Activated CD4-positive, CD25-positive, alpha-beta regulatory T cell (primary cell): ENCODE measurements at places on chromosomes 7 and 10.

- no peak for DNase-seq
Measured at GRCh38 chr10:18683427-18683826, 24.2 kb downstream of the ARL5B start.

- DNase-seq = no peak
Measured at GRCh38 chr10:69686866-69687265, 56.8 kb downstream of the FAM241B start.

DNA sequence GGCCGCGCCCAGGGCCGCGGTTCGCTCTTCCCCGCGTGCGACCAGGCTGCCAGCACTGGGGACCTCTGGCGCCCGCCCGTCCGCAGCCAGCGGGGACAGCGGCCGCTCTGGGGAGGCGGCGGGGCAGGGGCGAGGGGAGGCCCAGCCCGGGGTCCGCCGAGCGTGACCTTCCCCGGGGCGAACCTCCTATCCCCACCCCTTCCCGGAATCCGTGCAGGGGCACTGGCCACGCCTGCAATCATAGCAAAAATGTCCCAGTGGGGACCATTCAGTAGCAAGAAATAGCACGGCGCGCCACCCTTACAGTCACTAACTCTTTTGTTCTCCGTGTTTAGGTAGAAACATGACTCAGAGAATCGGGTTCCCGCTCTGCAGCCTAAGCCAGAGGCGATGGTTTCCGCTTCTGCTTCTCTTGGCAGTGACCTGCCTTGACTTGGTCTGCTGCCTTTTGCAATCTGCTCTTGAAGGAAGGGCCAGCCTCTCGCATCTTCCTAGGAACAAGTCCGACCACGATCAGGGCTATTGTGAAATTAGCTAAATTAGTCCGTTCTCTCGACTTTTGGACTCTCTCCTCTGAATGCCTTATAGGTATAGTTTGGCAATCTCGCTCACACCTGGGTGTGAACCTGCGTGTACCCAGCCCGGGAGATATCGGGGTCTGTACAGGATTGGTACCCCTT is 79.3 kb upstream of the ACBD5 start:
- no peak for DNase-seq

GRCh38 chr10:11290156-11290890 is 272.7 kb downstream of the CELF2 start:
- DNase-seq = no peak

- no peak for DNase-seq
Measured at GRCh38 chr10:103787331-103787730, 68.0 kb downstream of the SH3PXD2A start.

DNA sequence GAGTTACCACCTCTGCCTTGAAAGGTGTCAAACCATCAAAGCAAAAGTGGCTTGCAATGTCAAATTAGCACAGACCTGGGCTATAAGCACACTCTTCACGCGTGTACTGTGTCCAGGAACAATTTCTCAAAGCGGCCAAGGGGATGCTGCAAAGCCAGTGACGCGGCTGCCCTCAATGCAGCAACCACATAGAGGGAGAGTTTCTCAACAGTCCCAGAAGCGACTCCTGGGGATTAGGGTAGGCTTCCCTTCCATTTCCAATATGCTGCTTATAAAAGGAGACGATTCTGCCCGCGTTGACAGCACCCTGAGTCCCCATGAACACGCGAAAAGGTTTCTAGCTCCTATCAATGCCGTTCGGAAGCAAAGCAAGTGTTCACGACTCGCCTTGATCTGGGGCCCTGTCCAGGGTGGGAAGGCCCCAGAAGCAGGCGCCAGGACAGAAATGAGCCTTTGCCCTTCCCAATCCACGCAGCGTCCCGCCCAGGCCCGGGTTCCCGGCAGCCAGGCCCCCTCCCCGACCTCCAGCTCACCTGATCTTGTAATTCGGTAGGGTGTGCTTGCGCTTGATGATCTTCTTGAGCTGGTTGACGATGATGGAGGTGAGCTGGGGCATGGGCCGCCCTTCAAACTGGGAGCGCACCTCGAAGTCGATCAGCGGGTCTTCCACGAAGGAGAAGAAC is 1.3 kb downstream of the PDZD8 start:
- no peak for DNase-seq

GRCh38 chr7:107461938-107462533 is 7.8 kb upstream of the GPR22 start:
- no peak for DNase-seq

DNA sequence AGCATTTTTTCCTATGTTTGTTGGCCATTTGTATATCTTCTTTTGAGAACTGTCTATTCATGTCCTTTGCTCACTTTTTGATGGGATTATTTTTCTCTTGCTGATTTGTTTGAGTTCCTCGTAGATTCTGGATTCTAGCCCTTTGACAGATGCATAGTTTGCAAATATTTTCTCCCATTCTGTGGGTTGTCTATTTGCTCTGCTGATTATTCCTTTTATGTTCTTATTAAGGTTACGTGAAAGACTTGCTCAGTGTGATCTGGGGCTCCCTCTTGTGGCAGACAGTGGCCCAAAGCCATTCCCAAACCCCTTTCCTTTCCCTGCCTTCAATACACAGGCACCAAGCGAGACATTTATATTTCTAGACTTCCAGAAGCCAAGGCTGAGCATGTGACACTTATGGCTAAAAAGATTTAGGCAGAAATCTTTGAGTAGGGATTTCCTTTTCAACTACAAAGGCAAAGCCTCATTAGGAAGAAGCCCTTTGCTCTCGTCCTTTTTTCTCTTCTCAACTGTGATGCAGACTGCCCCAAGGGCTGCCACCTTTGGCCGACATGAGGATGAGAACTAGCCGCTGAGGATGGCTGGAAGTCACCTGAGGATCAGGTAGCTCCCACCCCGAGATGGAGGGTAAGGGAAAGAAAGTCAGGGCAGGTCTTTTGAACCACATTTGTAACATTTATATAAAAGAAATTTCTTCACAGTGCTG is 23.6 kb downstream of the ST8SIA6 start:
- peak; percentile 37 for DNase-seq

GRCh38 chr7:3520206-3520605 is 219.2 kb downstream of the SDK1 start:
- DNase-seq = no peak

GRCh38 chr7:149414745-149415390 is 46.0 kb downstream of the ZNF777 start:
- peak; percentile 35 for DNase-seq

GRCh38 chr10:90798482-90798881 is 59.4 kb downstream of the HTR7 start:
- DNase-seq = no peak

DNA sequence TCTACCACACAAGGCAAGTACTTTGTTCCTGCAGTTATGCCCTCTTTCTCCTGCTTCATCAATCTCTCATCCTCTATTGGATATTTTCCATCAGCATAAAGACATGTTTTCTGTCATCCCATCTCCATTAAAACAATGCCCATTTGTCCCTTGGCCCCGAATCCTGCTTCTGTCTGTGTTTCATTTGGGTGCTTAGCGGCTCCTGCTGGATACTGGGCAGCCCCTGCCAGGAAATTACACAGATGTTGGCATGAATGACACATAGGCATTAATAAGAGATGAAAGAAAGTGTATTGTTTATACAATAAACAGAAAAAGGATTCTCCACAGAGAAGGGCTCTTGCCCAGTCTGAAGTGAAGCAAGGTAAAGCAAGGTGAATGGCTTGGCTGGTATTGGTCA is 765.3 kb downstream of the REEP3 start:
- DNase-seq = no peak

- no peak for DNase-seq
Measured at GRCh38 chr10:112872728-112873127, 77.3 kb upstream of the TCF7L2 start.

DNA sequence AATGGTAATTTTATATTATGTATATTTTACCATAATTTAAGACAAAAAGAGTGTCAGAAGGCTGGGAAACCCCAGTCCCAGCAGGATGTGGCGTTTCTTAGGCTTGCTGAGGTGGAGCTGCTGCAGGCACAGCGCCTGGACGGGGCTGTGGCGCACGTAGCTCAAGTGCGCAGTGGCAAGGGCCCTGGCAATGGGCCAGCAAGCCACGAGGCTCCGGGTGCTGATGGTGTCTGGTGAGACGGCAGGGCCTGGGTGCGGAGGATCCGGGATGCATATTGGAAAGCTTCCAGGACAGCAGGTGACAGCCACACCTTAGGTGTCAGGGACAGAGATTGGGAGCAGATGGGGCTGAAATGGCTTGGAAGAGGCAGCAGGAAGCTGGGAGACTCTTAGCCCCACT is 37.2 kb downstream of the CLEC2L start:
- DNase-seq = no peak

DNA sequence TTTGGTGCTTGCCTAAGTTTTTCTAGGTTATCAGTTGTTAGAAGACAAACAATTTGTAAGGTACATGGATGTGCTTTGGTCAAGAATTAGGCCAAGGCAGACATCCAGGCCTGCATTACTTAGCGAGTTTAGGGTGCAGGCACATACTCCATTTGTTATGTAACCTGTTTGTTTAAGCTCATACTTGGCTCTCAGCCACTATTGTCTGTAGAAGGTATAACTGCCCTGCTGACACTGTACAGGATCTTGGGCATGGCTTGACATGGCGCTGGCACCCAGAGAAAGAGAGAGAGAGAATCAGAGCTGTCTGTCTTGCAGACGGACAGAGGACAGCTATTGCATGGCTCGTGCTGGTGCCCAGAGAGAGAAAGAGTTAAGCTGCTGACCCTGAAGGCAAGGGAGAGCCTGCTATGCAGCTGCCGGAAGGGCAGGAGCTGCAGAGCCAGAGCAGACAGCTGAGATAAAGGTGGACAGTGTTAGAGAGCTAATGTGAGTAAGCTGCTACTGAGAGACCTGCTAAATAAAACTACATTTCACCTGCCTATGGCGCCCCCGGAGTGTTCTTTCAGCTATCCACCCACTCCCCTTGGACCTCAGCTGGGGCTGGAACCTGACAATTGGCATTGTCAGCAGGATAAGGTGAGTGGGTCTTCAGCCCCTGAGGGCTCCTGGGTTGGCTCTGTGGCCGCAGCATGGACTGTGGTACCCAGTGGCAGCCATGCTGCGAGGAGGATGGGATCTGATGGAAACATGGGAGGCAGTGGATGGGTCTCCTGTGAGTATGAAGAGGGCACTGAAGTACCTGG is 120.9 kb upstream of the TMEM106B start:
- no peak for DNase-seq

GRCh38 chr7:14258441-14258840 is 269.0 kb upstream of the ETV1 start:
- no peak for DNase-seq

DNA sequence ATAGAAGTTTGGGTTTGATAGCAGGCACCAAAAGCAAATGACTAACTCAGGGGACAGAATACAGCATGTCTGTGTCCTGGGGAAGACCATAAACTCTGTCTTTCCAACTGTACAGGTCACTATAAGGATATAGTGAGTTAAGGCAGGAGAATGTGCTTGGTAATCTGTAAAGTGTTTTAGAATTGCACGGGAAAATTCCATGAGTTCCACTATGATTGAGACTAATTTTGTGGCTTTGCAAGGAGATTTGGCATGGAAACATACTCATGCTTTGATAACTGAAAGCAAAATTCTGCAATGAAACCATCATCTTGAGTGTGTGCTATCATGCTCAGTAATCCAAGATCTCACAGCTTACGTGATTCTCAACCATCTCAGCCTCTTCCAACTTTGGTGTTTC is 152.6 kb downstream of the PKD1L1 start:
- no peak for DNase-seq

GRCh38 chr10:116974456-116975005 is 30.5 kb downstream of the SHTN1 start:
- no peak for DNase-seq

DNA sequence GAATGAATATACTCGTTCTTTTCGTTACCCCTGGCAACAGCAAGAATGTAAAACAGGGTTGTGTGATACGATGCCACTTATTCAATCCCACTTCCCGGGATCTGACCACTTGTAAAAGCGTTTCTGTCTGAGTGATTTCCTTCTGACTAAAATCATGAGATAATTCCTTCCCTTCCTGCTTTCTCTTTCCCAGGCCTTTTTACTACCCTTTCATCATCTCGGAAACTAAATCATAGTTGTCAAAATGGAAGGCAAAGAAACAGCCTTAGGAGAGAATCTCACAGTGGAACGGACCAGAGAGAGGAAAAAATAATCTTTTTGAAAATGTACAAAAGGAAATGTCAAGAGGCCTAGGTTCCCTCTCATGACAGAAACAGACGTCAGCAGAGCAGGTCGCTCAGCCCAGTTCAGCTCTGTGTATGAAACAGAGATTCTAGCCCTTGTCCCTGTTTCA is 29.8 kb downstream of the DIP2C start:
- no peak for DNase-seq
